T-helper 1 cell (primary cell): ENCODE measurements at places on chromosomes 2 and 18.

DNA sequence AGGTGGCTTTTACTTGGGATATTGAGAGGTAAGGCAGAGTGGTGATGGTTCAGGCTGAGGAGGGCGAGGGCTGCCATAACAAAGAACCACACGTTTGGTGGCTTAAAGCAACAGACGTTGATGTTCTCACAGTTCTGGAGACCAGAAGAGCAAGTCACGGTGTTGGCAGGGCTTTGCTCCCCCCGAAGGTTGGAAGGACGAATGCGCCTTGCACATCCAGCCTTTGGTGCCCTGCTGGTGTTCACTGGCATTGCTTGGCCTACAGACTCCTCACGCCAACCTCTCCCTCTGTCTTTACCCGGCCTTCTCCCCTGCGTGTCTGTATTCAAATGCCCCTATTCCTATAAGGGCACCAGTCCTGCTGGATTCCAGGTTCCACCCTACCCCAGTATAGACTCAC is 125.4 kb downstream of the TPO start:
- peak; percentile 9 for DNase-seq

DNA sequence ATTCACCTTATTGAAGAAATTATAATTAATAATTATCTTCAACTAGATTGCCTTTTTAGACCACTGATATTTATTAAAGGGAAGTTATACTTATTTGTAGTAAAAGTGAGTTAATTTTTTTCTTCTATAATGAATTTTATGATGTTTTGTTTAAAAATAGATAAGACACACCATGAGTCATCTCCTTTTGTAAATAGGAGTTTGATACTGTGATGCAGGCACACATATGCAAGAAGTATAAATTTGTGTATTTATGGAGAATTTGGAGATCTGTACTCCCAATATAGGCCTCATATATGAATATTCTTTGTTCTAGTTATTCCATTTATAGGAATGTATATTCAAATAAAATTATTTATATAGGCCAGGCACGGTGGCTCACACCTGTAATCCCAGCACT is 703.5 kb upstream of the CHAC2 start:
- no peak for DNase-seq

DNA sequence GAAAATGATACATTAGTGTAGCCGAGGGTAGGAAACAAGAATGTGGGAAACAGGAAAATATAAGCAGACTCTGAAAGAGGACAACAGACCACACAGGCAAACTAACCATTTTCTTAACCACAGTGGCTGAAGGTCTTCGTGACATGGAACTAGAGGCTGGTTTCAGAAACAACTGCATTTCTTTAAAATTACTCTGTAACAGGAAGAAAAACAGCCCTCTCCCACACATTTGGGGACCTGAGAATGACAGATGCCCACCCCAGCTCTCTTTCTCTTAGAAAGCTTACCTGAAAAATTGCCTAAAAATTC is 13.8 kb upstream of the SLC25A52 start:
- DNase-seq, result no peak

- DNase-seq, result no peak
Measured at GRCh38 chr2:164794016-164794415, 47.6 kb downstream of the COBLL1 start.

DNA sequence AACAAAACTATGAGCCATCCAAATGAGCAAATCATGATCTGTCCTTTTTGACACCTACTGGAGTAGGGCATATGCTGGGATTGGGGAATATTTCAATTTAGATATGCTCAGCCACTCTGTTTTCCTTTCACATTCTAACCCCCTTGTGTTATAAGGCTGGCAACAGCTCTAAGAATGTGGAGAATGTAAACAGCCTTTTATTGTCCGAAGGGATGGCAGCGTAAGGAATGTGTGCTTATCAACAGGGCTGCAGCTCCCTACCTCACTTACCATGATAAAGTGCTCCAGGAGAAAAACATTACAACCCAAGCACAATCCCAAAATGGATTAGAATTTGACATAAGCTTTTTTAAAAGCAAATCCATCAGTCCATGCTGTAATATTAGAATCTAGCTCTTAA is 2.2 kb downstream of the NXPH2 start:
- DNase-seq, result no peak

- no peak for DNase-seq
Measured at GRCh38 chr2:20094142-20094755, 42.8 kb upstream of the LAPTM4A start.

GRCh38 chr18:9711361-9712129 is 3.4 kb downstream of the RAB31 start:
- DNase-seq, result no peak

GRCh38 chr18:53322163-53322562 is 902.3 kb downstream of the MBD2 start:
- DNase-seq, result no peak

- DNase-seq, result no peak
Measured at GRCh38 chr2:112579241-112579640, 5.2 kb upstream of the CHCHD5 start.

GRCh38 chr2:152499896-152500735 is 165.1 kb downstream of the FMNL2 start:
- no peak for DNase-seq

DNA sequence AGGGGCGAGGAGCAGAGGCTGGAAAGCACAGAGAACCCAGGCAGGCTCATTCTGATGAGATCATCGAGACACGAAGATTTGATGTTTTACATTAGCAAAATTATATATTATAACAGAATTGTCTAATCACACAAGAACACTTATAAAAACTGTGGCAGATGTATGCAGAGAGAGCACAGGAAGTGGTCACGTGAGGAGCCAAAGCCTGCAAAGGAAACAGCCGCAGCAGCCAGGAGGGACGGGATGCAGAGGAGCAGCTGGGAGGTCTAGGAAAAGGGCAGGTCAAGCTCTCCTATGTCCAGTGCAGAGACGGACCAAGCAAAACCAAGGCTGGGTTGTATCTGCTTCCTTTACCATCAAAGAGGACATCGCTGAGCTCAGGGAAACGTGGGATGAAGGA is 355.1 kb upstream of the MYT1L start:
- no peak for DNase-seq

DNA sequence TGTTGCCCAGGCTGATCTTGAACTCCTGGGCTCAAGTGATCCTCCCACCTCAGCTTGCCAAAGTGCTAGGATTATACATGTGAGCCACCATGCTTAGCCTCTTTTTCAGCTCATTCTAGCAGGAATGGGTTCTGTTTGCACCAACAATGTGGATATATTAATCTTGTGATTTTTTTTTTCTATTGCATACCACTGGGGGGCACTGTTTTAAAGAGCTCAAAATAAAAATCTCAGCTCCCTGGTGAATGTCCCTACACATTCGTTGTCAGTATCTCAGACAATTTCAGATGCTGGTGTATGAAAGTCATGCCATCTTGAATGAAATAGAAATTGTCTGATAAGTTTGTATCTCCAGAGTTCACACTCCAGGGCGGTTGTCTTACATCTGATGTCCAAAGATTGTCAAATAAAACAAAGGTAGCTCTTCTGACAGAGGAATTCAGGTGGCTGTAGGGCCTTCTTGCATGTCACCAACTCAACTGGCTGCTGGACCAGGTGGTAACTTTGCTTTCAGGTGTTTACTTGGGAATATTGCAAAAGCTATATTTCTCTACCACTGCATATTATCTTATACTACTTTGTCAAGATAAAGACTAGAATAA is 3.1 kb upstream of the MATN3 start:
- no peak for DNase-seq

DNA sequence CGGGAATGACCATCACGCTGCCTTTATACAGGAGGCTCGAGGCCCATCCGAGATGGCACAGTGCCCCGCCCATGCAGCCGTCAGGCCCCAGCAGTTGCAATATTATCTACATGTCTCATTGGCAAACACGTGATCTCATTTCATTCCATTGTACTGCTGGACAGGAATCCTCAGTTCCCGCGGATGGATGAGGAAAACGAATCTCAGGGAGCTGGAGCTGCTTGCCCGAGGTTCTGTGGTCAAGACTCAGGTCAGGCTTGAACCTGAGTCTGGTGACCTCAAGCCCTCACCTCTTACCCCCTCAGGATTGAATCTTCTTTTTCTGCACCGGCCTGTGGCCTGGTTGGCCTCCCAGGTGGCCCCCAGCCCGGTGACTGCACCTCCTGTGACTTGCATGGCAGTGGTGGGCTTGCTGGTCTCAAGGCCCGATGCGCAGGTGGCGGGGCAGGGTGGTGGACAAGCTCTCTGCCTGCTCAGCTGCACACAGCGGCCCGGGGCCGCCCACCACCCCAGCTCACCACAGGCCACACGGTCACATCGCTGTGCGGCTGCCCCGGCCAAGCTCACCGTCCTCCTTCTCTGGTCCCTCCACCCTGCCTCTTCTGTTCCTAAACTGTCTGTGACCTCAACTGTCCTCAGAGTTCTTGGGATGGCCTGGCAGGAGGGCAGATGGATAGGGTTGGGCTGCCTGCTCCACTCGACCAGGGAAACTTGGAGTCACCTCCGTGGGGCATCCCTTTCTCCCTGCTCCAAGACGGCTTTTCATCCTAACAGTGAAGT is 52.0 kb upstream of the HS6ST1 start:
- no peak for DNase-seq

DNA sequence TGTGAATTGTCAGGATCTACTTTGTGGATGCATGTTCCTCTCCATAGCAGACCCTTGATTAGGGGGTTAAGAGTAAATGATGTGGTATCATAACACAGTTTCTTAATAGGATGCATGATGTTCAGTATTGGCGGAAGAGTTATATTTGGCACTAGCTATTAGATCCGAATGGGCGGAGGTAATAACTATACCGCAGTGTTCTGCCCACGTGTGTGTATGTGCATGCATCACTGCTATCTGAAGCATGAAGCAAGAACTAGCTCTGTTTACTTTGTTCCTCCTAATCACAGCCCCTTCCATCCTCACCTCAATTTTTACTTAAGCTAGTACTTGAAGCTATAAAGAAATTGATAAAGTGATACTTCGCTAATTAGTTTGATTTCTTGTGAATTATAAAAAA is 159.6 kb upstream of the NOSTRIN start:
- no peak for DNase-seq

GRCh38 chr18:67468038-67468437 is 48.5 kb downstream of the DSEL start:
- DNase-seq, result no peak

DNA sequence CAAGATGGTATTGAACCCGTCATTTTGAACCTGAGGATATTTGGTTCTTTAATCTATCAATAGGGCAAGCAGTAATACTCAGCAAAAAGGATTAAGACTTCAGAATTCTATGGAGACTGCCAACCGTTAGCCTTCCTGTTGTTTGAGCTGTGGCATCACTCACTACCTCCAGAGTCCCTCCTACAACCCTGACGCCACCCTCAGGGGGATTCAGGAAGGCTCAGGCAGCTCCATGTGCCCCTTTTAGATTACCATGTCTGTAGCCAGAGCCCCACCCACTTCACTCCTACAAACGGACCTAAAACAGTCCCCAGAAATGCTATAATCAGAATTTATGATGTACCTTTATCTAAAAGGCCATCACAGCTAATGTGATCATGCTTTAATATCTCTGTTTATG is 172.9 kb downstream of the EPHA4 start:
- no peak for DNase-seq

DNA sequence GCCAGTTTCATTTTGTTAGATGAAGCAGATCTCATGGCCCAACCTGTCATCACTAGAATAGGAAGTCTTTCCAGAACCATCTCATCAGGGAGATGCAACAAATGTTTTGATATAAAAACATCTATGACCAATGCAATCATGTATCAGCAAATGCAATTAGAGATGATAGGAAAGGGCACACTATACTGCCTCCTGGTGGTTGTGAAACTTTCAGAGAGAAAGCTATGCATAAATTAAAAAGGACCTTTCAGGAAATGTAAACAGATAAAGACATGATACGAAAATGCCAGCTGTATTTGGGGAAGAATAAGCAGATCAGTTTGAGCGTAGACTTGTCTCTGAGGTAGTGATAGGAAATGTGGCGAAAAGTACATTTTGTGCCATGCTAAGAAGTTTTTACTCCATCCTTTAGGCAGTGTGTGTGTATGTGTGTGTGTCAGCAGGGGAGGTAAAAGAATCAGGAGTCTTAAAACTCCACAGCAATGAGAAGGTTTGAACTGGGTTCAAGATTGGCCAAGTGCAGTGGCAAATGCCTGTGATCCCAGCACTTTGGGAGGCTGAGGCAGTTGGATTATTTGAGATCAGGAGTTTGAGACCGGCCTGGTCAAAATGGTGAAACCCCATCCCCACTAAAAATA is 479.3 kb downstream of the CPS1 start:
- DNase-seq, result no peak

- DNase-seq, result no peak
Measured at GRCh38 chr2:161391737-161392506, 24.2 kb upstream of the TBR1 start.
